ENCODE measurements at places on chromosomes 2 and 18.

DNA sequence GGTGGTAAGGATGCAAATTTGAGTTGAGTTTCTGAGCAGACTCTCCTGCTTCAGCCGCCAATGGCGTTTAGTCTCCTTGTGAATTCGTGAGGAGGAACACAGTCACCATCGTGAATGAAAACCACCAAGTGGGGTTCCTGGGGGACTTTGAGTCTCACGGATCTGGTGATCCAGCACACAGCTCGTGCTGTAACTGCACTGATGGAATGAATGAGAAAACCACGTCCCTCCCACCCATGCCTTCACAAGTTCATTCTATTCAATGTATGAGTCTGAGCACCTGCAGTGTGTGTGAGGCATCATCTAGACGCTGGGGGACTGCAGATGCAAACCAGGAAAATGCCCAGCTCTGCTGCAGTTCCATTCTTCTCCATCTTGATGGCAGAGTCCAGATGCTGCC, 127.9 kb downstream of the PIEZO2 start:
- no peak for DNase-seq

DNA sequence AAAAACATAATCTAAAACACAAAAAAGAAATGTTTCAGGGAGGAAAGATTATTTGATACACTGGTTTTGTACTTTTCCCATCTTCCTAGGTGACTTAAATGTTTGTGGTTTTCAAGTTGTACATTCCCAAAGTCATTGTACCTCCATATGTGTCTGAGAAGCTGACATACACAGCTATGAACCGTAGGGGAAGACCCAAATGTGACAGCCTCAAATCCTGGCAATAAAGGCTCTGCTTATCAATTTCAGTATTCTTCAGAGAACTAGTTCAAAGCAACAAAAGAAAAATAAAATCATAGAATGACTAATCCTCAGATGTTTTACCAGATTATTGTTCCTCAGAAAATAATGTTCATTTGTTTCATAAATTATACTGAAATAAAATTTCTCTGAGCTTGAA, 2.5 kb downstream of the DYNC2LI1 start:
- DNase-seq: no peak

GRCh38 chr2:232292395-232293154, 86.0 kb upstream of the ALPP start:
- DNase-seq: no peak

GRCh38 chr18:50638016-50638883, 78.4 kb downstream of the MAPK4 start:
- DNase-seq: no peak

DNA sequence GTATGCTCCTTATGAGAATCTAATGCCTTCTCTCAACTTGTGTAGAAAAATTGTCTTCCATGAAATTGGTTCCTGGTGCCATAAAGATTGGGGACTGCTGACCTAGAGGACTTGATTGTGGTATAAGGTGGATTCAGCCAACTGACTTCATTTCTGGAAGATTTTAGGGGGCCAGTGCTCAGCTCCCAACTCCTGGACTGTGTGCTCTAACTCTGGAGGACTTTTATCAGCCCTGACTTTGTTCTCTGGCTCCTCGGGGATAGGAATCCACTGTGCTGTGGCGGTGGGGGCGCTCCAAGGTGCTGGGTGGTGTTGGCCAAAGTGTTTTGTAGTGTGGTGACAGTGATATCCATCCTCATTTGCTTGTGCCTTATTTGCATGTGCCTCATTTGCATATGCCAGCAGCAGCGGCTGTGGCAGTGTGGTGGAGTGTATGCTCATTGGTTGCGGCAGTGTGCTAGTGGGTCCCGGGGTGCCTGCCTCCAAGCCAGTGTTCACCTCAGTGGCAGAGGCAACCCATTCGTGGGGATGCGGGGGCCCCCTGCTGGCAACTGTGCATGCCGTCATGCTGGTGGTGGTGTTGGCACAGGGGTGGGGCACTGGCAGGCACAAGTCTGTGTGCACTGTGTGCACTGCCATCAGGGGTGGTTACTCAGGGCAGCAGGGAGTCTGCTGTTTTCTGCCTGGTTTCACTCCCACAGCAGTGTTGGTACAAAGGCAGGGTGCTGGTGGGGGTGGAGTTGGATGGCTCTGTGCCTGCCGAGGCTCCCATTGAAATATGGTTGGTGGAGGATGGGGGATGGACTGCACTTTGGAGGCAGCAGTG, 19.6 kb downstream of the EHBP1 start:
- DNase-seq: no peak

GRCh38 chr2:38598200-38598990, 4.3 kb downstream of the HNRNPLL start:
- no peak for DNase-seq

All from stimulated activated naive CD4-positive, alpha-beta T cell (primary cell).